Iris pigment epithelial cell (primary cell): ENCODE measurements at places on chromosomes 4 and X.

DNA sequence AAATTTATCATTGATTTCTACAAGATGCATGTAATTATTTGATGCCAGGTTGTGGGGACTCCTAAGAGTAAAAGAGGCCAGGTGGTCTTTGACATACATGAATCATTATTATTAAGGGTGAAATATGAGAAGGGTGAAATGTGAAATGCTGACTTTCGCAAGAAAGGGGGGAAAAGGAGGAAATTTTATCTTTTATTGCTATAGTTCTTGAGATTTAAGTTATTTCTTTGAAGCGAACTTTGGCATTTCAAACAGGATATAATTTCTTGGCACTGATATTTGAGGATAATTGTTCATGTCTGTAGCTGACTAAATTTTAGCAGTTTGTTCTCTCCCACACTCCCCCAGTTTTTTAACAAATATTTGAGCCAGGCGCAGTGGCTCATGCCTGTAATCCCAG is 80.1 kb downstream of the TMEM131L start:
- DNase-seq = no peak

- peak; percentile 91 for DNase-seq
These were observed 140.8 kb upstream of the EDNRA start for GRCh38 chr4:147340111-147340510.

DNA sequence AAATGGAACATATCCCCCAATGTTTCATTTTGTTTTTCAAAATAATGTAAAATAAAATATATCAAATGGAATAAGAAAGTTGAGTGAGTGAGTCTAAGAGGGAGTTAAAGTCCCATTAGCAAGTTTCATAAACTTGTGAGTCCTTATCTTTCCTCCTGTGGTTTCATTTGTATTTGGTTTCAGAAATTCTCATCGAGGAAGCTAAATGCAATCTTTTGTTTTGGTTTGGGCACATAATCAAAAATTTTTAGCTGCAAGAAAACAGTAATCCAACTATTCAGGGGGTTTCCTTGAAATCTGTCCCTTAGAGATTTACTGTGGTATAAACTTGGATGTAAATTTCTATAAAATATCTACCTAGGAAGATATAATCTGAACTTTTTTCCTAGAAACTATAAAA is 124.2 kb downstream of the CAMK2D start:
- peak; percentile 81 for DNase-seq

DNA sequence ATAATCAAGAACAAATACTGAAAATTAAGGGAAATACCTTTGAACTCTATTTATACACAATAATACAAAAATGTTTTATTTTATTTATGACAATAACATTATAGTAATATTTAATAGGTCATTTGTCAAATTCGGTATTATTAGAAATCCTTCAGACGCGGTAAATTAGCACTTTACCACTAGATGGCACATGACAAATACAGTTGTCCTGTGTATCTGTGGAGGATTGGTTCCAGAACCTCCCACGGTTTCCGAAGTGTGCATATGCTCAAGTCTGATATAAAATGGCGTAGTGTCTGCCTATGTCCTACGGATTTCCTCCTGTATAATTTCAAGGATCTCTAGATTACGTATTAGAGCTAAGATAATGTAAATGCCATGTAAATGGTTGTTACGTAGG is 8.1 kb upstream of the LINC00632 start:
- DNase-seq = peak; percentile 15

DNA sequence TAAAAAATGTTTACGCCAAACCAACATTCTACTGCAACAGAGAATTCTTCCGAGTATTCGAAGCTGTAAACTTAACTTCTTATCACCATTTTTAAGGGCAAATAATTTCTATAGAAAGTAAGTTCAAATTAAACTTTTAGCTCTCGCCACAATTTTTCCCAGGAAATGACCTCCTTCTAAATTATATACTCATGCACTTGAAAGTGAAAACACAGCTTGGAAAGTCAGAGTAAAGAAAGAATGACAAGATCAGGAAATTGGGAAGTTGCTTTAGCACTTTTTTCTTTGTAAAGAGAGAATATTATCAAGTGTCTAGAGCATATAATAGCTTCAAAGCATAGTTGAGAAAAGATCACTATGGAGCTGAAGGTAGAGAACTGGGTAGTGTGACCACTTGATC is 1.2 kb downstream of the CYBB start:
- no peak for DNase-seq

GRCh38 chr4:153511104-153511503 is 44.9 kb downstream of the TMEM131L start:
- no peak for DNase-seq

GRCh38 chr4:145623831-145624230 is 4.6 kb downstream of the MMAA start:
- DNase-seq = peak; percentile 54

GRCh38 chrX:86047174-86047935 is at the start of gene CHM:
CHM (minus strand) TSS chrX:86047558; CDS start chrX:86047532, 26 bp downstream.
- DNase-seq = peak; percentile 89

DNA sequence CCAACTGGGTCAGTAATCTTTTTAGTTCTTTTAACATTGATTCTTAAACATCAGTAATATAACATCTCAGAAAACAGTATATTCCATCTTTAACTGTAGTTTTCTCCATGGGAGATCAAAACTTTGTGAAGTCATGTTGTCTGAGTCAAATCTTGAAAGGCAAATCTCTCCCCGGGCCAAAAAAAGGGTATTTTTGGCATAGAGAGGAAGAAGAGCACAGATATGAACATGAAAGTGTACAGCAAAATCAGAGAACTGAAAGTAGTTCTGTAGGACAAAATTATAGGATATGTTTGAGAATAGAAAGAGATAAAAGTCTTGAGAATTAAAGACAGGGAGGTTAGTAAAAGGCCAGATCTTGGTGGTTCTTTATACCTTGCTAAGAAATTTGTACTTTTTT is 176.4 kb upstream of the GYPA start:
- DNase-seq = no peak

GRCh38 chr4:4712800-4713528 is 146.5 kb upstream of the MSX1 start:
- no peak for DNase-seq

DNA sequence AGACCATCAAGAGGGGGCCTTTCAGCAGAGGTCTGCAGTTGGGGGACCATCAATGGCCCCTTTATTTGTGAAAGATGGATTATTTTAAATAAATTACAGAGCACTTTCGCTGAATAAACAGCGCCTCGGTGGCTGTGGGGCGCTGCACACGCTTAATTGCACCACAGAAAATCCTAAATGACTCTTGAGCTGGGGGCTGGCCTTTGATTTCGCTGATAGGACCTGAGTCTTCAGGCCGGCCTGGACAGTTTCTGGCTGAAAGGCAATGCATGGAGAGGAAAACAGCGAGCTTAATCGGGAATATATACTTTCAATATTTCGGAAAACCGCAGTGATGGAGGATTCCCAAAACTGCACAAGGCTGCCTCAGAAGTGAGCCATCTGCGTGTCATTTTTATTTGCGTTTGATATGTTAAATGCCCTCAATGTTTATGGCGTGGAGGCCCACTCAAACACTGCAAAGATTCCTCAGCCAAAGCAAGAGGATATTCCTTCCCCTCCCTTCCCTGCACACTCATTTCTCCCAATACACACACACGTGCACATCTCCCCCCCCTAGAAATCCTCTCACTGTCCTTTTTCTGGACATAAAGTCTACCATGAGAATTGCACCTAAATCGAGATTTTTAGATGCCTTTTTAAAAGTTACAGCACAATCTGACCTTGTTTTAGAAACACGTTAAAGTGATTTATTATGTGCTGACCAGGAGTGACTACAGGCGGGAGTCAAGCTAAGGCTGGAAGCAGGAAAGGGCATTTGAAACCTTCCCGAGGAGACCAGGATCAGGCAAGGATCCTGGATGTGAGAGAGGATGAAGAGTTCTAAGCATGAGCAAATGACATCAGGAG is 340.7 kb downstream of the RAB28 start:
- no peak for DNase-seq

GRCh38 chrX:153380691-153381090 is 20.5 kb downstream of the PNMA6E start:
- no peak for DNase-seq

- DNase-seq = no peak
These were observed 18.5 kb downstream of the TENM3 start for GRCh38 chr4:182261651-182262223.

GRCh38 chr4:35106091-35106734 is 1138.1 kb downstream of the ARAP2 start:
- no peak for DNase-seq

- peak; percentile 33 for DNase-seq
These were observed at the start of gene CD38 for GRCh38 chr4:15778289-15779241. CD38 (plus strand) TSS chr4:15778328; CDS start chr4:15778415, 87 bp downstream.

DNA sequence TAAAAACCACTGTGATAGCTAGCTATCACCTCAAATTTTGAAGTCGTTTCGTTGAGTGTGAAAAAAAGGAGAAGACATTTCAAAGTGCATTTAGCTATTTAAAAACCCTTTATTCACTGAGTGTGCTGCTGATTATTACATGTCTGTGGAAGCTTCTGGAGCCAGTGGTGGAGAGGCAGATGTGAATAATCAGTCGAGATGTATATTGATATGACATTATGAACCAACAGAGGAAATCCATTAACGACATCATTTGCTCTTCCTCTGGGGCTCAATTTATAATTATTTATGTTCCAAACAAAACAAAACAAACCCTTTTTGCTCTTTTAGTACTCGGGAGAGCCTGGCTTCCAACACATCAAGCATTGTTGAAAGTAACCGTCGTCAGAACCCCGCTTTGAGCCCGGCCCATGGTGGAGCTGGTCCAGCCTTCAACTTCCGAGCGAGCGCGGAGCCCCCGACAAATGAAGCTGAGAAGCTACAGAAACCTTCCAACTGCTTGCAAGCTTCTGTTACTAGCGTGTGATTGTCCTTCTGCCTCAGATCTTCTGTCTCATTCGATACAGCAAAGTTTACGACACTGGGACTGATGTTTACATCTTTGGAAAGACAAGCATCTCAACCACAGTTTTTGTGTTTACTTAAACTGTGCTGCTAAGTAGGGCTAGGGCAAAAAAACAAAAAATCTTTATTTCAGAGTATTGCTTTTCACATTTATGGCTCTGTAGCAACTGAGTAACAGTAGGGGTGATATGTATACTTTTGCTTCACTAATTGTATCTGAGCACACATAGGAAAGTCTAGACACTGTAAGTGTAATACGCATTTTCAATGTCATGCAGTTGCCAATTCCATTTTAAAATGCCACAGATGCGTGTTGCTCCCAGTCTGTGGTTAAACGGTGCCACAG is 111.9 kb downstream of the STOX2 start:
- no peak for DNase-seq

DNA sequence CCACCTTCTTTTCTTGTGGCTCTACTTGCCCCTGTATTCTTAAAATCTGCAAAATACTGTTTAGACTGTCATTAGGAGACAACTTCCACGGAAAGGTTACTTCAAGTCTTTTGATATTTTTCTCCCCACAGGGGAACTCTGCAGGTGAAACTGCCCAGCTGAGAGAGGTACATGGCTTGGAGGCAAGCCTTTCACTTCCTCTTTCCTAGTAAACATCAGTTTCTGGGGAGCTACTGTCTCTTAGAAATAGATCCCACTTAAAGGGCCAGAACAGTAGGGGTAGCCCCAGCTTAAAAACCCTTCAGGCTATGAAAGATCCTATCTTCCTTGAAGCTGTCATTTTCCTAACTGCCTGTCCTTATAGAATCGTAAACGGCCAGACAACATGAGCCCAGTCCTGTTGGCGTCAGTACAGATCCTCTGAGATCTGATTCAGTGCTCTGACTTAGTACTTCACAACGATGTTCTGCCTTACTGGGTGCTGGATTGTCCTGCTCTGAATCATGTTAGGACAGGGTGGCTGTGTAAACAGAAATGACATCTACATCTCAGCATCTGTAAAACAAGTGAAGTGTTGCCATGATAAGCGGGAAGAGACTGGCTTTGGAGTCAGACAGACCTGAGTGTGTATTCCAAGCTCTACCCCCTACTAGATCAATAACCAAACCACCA is 102.1 kb downstream of the ITIH6 start:
- no peak for DNase-seq

GRCh38 chr4:71663780-71664179 is 120.1 kb downstream of the GC start:
- DNase-seq = no peak

DNA sequence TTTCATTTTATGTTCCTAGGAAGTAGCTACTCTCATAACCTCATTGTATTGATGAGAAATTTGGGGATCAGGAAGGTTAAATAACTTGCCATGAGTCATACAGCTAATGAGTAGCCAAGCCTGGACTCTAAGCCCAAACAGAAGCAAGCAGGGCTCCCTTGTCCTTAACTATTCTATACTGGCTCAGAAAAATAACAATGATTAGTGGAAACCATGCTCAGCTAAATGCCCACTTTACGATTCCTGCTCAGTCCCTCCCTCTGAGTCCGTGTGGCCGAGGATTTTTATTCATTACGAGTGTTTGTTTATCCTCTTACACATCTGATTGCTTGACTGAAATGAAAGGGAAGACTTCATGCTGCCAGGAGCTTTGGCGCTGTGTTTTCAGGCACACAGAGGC is 100.9 kb downstream of the SLC34A2 start:
- peak; percentile 17 for DNase-seq

DNA sequence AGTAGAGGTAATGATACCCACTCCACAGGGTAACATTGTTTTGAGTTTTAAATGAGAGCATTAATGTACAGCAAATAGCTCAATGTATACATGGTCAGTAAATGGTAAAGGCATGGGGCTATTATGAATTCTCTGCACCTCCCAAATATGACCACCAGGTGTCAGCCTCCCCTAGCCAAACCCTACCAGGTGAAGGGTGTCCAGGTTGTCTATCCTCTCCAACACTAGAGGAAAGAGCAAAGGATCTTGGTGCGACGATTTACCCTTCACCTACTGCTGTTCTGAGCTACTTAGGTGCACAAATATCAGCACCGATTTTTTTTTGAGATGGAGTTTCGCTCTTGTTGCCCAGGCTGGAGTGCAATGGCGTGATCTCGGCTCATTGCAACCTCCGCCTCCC is 26.5 kb upstream of the XIAP start:
- DNase-seq = peak; percentile 28

DNA sequence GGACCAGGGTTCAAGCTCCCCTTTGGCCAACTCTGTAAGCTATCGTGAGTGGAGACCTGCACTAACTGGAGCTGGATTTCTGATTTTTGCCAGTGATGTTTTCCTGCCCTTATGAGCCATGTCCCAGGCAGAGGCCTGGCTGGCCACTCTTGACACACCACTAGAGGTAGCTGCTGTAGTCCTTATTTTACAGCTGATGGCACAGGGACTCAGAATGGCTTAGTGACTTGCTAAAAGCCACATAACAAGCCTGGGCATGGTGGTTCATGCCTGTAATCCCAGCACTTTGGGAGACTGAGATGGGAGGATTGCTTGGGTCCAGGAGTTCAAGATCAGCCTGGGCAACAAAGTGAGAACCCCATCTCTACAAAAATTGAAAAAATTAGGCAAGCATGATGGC is 33.4 kb downstream of the CYTL1 start:
- DNase-seq = no peak
